ENCODE measurements at places on chromosomes 12 and 14.

DNA sequence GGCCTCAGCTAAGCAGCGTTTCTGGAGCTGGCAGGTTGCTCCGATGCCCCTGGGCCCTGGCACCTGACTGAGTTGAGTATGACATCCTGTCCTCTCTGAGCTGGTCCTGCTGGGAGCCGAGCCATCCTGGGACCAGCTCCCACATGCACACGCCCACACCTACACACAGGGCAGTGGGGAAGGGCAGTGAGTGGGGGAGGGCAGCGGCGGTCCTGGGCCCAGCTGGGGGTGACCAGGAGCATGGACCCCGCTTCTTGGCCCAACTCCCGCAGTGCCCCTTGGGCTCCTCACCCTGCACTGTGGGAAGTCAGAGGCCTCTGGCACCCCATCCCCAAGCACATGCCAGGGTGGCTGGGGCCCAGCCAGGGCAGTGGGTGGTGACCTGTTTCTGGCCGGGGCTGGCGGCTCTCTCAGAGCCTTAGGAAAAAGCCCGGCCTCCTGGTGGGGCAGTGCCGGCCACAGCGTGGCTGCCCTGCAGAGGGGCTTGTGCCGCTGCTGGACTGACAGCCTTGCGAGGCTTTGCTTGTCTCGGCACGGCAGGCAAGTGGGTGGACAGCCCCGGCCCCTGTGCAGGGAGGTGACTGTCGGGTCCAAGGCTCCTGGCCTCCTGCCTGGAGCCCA lies 5.9 kb upstream of the CRIP2 start:
- no peak for DNase-seq

- DNase-seq = no peak
Observed at GRCh38 chr12:113844495-113845210, 121.5 kb downstream of the RBM19 start.

GRCh38 chr12:22900401-22900800 lies 275.4 kb downstream of the ETNK1 start:
- DNase-seq = no peak

- DNase-seq = no peak
Observed at GRCh38 chr14:32205984-32206383, 2.9 kb upstream of the RNU6-8 start.

DNA sequence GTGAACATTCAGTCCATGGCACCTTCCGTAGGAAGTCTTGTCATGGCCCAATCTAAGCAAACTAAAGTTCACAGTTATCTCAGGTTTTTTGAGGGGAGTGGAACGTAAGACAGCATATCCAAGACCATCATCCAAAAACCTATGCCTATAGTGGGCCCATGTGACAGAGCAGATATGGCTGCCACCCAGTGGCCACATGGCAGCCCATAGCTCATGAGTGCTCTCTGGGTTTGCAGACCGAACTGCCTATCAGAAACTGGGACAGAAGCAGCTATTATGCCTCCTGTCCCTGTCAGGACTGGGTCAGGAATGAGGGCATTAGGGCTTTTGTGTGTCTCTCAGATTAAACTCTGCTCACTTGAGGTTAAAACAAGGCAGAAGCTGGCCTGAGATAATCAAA lies 503.7 kb downstream of the NRXN3 start:
- no peak for DNase-seq

- DNase-seq = no peak
Observed at GRCh38 chr12:25521625-25522256, 31.3 kb downstream of the LMNTD1 start.

GRCh38 chr14:34837801-34838322 lies 37.3 kb downstream of the BAZ1A start:
- DNase-seq = no peak

- no peak for DNase-seq
Observed at GRCh38 chr12:95173392-95174251, 43.6 kb downstream of the FGD6 start.

DNA sequence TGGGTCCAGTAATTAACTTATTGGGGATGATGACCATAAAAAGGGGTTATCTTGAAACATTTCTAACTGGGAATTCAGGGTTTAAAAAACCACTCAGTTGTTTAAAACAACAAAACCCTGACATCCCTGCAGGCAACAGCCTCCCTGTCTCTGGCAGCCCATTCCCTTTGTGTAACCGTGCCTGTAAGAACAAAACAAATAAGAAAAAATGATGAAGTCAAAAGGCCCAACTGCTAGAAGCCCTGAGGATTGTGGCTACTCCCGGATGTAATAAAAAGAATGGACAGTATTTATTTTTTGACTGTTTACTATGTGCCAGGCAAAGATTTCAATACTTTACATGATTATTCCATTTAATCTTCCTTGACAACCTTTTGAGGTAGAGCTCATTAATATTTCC lies 75.3 kb downstream of the TMCC3 start:
- DNase-seq = no peak

DNA sequence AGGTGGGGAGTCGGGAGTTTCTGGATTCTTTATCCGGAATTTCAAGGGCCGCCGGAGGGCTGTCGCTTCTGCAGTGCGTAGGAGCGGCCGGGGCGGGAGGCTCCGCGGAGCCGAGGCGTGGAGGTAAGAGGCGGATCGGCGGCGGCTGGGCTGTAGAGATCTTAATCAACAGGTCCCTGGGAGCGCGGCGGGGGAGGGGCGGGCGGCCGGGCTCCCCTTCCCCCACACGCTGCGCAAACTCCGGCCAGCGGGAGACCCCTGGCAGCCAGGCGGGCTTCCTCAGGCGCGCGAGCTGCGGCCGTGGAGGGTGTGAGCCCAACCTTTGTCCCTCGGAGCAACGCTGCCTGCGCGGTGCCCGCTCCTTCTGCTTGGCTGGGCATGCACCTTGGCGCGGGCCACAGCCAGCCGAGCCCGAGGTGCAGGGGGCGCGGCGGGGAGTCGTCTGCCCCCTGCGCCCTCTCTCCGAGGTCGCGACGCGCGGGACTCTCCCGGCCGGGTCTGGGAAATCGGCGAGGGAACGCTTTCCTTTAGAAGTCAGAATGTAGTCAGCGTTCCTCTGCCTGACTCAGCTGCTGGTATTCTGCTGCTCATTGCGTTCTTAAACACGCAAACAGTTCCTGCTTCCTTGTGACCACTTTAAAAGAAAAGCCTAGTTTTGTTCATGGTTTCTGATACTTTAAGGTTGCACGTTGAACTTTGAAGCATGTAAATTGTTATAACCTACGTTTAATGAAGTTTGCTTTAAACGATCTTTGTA lies at the start of gene PALS1:
TSS of gene PALS1 (plus strand) at position 25 of the 757 bp plus-strand sequence. CDS start 37,736 bp downstream, outside the sequence.
- peak; percentile 63 for DNase-seq

DNA sequence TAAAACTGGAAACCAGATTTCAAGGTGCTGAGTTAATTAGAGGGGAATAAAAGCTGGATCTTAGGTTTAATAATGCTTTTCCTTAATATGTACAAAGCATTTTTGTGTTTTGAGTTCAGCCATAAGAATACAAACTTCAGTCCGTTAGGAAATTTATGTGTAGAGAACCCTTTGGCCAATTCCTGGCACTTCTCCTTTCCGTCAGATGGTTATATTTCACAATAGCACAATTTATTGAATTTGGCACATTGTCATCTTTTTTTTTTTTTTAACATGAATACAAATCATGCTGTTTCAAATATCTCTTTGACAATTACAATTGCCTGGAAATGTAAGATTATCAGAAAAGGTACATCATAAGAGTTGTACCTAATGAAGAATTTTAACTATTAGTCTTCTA lies 56.2 kb upstream of the DDHD1 start:
- DNase-seq = no peak

GRCh38 chr14:91232603-91233002 lies 11.9 kb downstream of the GPR68 start:
- no peak for DNase-seq

- DNase-seq = no peak
Observed at GRCh38 chr12:84994426-84994825, 41.7 kb downstream of the TSPAN19 start.

DNA sequence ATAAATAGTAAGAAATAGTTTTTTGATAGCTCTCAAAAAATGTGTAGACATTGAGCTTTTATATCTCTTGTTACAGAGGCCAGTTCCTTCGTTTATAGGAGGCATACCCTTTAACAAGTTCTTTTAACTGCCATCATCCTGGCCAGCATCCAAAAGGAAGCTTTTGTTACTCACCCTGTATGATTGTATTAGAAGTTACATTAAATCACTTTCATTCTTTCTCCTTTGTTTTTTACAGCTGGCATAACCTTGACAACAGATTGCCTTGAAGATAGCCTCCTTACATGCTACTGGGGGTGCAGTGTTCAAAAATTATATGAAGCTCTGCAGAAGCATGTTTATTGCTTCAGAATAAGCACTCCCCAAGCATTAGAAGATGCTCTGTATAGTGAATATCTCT lies 20.1 kb downstream of the CGRRF1 start:
- no peak for DNase-seq

GRCh38 chr14:51933191-51933590 lies 56.2 kb upstream of the RTRAF start:
- no peak for DNase-seq

- peak; percentile 40 for DNase-seq
Observed at GRCh38 chr12:48865281-48866051, at the start of gene RND1. TSS of gene RND1 (minus strand) at chr12:48865870. CDS start at chr12:48865767, 103 bp downstream.

GRCh38 chr12:49197256-49197655 lies 8.4 kb upstream of the TUBA1A start:
- no peak for DNase-seq

DNA sequence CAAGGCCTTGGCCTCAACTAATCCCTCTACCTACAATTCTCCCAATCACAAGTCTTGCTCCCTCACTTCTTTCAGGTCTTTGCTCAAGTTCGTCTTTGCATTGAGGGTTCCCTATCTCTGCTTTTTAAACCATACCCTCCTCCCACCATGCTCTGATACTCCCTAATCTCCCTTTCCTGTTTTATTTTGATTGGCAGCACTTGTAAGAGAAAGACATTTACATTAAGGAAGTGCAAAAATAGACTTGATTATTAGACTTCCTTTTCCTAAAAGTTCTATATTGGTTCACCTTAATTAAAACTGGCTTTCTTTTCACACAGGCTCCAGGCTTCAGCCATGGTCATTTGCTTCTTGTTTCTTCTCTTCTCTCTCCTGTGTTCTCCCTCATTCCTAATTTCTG lies 18.3 kb upstream of the WIF1 start:
- DNase-seq = no peak

DNA sequence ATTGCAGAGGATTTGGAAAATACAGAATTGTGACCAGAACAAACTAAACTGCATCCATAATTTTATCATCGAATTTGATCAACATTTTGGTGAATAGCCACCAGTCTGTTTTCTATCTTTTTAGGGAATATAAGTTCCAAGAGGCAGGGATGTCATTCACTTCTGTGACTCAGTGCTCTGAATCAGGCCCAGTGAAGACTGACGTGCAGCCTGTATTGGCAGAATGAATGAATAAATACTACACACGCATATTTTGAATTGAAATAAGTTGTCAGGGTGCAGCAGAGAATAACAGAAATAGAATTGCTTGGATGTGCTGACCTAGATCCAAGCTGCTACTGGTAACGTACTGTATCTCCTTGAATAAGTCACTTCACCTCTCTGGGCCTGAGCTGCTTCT lies 1.3 kb upstream of the EMP1 start:
- no peak for DNase-seq

DNA sequence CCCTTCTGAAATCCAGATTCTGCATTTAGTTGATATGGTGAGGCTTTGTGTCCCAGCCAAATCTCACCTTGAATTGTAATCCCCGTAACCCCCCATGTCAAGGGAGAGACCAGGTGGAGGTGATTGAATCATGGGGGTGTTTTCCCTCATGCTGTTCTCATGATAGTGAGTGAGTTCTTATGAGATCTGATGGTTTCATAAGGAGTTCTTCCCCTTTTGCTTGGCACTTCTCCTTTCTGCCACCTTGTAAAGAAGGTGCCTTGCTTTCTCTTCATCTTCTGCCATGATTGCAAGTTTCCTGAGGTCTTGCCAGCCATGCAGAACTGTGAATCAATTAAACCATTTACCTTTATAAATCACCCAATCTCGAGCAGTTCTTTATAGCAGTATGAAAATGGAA lies 23.1 kb upstream of the C12orf42 start:
- DNase-seq = no peak

GRCh38 chr14:24081739-24082211 lies 10.4 kb downstream of the CPNE6 start:
- no peak for DNase-seq

DNA sequence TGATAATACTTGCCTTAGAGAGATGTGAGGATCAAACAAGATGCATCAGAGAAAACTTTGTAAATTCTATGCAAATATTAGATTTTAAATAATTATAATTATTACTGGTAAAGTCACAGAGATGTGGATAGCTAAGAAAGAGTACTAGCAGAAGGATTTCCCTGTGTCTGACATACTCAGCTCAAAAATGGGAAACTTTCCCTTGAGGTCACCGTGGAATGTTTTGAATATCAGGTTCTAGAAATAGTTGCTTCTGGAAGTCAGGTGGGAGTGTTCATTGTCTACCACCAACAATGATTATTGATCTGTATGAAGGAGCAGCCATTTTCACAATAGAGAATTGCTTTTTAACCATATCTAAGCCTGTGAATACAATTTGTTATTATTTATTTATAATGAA lies 71.7 kb downstream of the FLRT2 start:
- DNase-seq = no peak

GRCh38 chr14:64513271-64513670 lies 8.7 kb downstream of the ZBTB1 start:
- DNase-seq = no peak

GRCh38 chr12:131140697-131141096 lies 187.0 kb downstream of the ADGRD1 start:
- no peak for DNase-seq

DNA sequence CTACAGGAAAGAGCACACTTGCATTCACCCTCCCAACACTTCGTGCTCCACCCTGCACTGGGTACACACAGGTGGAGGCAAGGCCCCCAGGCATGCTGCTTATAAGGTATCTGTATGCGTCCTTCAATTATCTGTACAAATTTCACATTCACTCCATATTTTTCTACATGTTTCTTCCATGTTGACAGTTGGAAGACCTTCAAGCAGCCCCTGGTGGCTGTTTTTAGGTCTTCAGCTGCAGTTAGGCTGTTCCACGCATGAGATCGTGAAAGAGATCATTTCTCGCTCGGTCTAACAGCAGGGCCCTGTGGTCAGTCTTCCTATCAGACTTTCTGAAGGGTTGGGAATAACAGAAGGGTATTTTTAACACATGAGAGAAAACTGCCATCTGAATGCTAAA lies 47.1 kb downstream of the PLXNC1 start:
- no peak for DNase-seq

DNA sequence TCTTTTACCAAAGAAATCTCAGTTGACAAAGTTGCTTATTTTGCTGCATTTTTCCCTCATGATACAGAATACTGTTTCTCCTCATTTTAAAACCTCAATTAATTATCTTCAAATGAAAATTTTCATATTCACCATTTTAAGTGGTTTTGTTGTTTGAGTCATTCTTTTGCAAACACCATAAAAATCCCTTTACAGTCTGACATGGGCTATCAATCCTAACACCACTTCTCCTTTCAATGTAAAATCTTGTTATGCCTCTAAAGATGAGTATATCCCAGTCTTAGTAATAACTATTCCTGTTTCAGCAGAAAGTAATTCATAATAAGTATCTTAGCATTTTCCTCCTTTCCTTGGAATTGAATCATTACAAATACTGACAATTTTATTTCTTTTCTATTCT lies 192.2 kb downstream of the SYT1 start:
- no peak for DNase-seq
